ENCODE measurements at places on chromosomes 7 and 10. TPM values are rescaled to one million over a fixed set of nuclear protein-coding genes. Genes with fewer than 3 reads are reported as not detected.
A peak's percentile ranks its signal among the peaks of the same experiment; 100 is the strongest.

FAM241B gene
- 6.2 TPM for total RNA-seq

GSTO2 gene
- 1.2 TPM for total RNA-seq

FOXI2 gene
- total RNA-seq = not detected

LRRC17 gene
- 0.34 TPM for total RNA-seq

GRID2IP gene
- total RNA-seq = 0.06 TPM

- H3K36me3 ChIP-seq = no peaks in the 10 kb centered on the region
- H3K27ac ChIP-seq = no peak overlapping the region
- no peak overlapping the region for H3K4me3 ChIP-seq
- peaks cover 76% of the 10 kb centered on the region for H3K27me3 ChIP-seq
Measured at GRCh38 chr7:27221201-27221797, 21.3 kb upstream of the EVX1 start.

DNA sequence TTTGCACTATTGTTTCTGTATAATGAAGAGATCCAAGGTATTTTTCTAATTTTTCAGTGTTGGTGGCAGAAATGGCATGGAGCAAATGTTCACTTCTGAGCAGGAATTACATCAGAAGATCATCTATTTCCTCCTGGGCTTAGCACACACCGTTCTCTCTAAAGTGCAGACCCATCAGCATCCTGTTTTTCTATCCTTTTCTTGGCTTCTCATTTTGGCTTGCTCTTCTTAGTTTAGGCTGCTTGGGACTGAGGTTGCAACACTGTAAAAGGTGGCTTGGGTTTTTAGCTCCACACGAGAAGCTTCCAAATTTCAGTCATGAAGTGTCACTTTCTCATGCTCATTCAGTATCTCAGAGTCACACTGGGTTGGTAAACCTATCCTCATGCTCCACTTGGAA, 79.9 kb upstream of the SMIM30 start:
- H3K27ac ChIP-seq = no peak overlapping the region
- no peaks in the 10 kb centered on the region for H3K36me3 ChIP-seq
- H3K27me3 ChIP-seq = no peaks in the 10 kb centered on the region
- H3K4me1 ChIP-seq = peaks cover 4% of the 10 kb centered on the region
- no peak overlapping the region for H3K4me3 ChIP-seq

DNA sequence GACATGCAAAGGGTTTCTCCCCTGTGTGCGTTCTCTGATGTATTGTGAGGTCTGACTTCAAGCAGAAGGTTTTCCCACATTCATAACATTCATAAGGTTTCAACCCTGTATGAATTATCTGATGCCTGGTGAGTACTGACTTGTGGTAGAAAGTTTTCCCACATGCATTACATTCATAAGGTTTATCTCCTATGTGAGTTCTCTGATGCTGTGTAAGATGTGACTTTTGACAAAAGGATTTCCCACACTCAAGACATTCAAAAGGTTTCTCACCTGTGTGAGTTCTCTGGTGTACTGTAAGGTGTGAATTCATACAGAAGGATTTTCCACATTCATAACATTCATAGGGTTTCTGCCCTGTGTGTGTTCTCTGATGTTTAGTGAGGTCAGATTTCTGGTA, 45.1 kb downstream of the ZNF33B start:
- H3K4me1 ChIP-seq = no peaks in the 10 kb centered on the region
- H3K27me3 ChIP-seq = no peaks in the 10 kb centered on the region
- no peak overlapping the region for H3K27ac ChIP-seq
- peaks cover 2% of the 10 kb centered on the region for H3K36me3 ChIP-seq
- no peak overlapping the region for H3K4me3 ChIP-seq

DNA sequence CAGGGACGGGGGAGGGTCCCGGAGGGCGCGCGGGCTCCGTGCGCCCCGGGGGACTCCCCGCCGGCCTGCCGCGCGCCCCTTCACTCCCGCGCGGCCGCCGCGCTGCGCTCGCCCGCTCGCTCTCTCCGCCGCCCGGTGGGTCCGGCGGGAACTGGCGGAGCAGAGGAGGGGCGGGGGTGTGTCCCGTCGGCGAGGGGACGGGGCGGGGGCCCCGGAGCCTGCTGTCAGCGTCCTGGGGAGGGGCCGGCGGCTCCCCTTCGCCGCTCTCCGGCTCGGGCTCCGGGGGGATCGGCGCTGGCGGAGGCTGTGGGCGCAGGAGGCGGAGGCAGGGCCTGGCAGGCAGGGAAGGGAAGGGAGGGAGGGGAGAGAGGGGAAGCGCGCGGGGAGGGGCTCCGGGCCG, at the start of gene SH3PXD2A:
Gene SH3PXD2A (minus strand): TSS at position 153 of the 400 bp plus-strand sequence. CDS start 310 bp downstream, outside the sequence.
- peak; percentile 70 for DNase-seq
- H3K36me3 ChIP-seq = no peaks in the 10 kb centered on the region

DNA sequence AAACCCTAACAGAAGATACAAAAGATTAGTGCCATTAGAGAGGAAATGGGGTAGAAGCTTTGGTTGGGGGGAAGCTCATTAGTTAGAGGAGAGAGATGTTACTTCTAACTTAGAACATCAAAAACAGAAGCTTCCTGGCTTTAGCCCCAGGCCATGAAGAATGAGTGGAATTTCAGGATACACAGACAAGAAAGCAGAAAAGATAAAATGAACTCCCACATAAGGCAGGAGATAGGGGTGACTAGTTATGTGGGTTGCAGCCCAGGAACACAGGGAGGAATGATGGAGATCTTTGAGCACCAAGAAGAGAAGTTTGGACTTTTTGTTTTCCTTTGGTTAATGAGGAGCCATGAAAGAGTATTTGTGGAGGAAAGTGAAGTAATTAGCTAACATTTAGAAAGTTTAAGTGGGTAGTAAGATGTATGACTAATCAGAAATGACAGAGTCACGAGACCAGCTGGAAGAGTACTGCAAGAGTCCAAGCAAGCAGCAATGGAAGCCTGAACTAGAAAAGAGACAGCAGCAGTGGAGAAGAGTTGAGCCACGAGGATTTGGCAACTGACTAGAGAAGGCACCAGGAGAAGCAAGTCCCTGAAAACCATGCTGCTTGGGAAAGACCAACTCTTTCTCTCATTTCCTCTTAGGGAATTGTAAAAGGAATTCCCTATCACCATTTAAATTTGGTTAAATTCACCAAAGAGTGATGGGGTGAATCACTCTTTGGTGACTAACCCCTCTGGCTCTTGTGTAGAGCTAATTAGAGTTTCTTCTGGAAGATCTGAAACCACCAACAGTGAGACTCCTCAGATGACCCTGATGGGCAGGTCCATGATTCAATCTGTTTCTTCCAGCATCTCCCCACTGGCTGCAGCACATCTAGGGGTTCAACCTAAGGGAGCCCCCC, 131.9 kb downstream of the KCNMA1 start:
- H3K36me3 ChIP-seq = no peaks in the 10 kb centered on the region
- peaks cover 26% of the 10 kb centered on the region for H3K4me1 ChIP-seq
- no peak overlapping the region for H3K4me3 ChIP-seq
- H3K27me3 ChIP-seq = no peaks in the 10 kb centered on the region

DNA sequence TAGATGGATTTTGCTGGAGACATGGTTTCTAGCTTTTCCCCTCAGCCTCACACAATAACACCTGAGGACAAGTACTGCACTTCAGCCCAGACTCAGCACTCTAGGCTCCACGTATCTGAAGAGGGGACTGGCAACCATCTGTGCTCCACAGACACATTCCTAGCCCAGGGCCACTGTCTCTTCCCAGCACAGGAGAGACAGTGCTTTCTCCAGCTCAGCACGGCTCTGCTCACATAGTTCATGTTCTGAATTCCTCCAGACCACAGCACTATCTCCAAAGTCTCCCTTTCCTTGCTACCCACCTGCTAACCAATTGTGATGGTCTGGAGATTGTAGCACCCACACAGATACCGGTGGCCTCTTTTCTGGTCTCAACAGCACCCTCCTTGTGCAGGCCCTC, 114.5 kb downstream of the HTR7 start:
- H3K27me3 ChIP-seq = peaks cover 3% of the 10 kb centered on the region
- DNase-seq = no peak
- H3K4me1 ChIP-seq = no peaks in the 10 kb centered on the region
- H3K36me3 ChIP-seq = no peaks in the 10 kb centered on the region
- no peak overlapping the region for H3K4me3 ChIP-seq
- no peak overlapping the region for H3K27ac ChIP-seq

GRCh38 chr7:158108646-158109293, 478.9 kb downstream of the PTPRN2 start:
- H3K27me3 ChIP-seq = peaks cover 2% of the 10 kb centered on the region
- no peak overlapping the region for H3K27ac ChIP-seq
- no peak overlapping the region for H3K4me3 ChIP-seq
- no peaks in the 10 kb centered on the region for H3K36me3 ChIP-seq

DNA sequence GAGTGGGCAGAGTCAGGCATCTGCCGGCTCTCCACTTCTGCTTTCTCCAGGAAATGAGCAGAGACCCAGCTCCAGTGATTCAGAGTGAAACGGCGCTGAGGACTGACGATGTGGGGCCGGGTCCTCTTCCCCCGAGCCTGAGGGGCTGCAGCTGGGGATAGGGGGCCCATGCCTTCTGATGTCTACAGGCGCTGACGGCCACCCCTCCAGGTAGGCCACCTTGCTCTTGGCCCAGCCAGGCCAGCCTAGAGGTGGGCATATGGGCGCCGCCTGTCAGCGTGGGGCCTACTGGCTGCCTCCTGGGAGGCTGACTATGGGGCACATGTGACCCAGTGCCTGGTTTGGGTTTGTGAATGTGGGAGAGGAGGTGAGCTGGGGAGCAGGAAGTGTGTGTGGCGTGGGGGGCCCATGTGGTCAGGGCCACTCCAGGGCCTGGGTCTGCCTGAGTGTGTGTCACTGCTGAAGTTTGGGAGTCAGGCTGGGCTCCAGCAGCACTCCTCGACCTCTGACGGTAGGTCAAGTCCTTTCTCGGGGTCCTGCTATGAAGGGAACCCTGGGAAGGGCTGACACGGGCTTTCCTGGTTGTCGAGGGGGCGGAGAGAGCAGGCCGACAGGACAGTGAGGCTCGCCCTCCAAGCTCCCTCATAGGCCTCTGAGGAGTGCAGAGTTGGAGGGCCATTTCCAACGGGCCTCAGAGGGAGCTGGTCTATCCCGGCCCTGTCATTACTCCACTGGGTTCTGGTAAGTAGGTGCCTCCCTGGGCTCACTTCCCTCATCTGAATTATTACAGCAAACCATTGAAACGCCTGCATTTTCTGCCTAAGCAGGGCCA, at the start of gene WDFY4:
Gene WDFY4 (plus strand): TSS at position 82 of the 832 bp plus-strand sequence. CDS start 24,860 bp downstream, outside the sequence.
- H3K4me1 ChIP-seq = no peaks in the 10 kb centered on the region
- no peaks in the 10 kb centered on the region for H3K36me3 ChIP-seq
- DNase-seq = no peak
- peaks cover 1% of the 10 kb centered on the region for H3K27me3 ChIP-seq
- H3K27ac ChIP-seq = no peak within 1 kb of the TSS
- peak within 1 kb of the TSS; percentile 30 for H3K4me3 ChIP-seq

GRCh38 chr7:47400741-47401206, 181.1 kb downstream of the TNS3 start:
- H3K27me3 ChIP-seq = no peaks in the 10 kb centered on the region
- H3K4me1 ChIP-seq = peaks cover 13% of the 10 kb centered on the region
- no peak overlapping the region for H3K4me3 ChIP-seq
